Natural killer cell (primary cell): ENCODE measurements at places on chromosomes 1 and 21. TPM values are rescaled to one million over a fixed set of nuclear protein-coding genes. Genes with fewer than 3 reads are reported as not detected.

GRCh38 chr1:228490120-228491078 is 3.2 kb downstream of the RNF187 start:
- no peak for DNase-seq

GRCh38 chr21:28769683-28770082 is 223.0 kb downstream of the LTN1 start:
- DNase-seq: no peak

DNA sequence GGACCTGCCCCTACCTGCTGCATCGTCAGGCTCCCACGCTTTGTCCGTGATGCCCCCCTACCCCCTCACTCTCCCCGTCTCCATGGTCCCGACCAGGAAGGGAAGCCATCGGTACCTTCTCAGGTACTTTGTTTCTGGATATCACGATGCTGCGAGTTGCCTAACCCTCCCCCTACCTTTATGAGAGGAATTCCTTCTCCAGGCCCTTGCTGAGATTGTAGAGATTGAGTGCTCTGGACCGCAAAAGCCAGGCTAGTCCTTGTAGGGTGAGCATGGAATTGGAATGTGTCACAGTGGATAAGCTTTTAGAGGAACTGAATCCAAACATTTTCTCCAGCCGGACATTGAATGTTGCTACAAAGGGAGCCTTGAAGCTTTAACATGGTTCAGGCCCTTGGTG is 8.9 kb downstream of the SPATA46 start:
- no peak for DNase-seq

HPCAL4 gene
- 1.6 TPM for total RNA-seq
